ENCODE measurements at places on chromosomes 11 and 22. TPM values are rescaled to one million over a fixed set of nuclear protein-coding genes. Genes with fewer than 3 reads are reported as not detected.

The TMEM86A gene
- total RNA-seq: 16.7 TPM

The PNPLA5 gene
- total RNA-seq: not detected

DNA sequence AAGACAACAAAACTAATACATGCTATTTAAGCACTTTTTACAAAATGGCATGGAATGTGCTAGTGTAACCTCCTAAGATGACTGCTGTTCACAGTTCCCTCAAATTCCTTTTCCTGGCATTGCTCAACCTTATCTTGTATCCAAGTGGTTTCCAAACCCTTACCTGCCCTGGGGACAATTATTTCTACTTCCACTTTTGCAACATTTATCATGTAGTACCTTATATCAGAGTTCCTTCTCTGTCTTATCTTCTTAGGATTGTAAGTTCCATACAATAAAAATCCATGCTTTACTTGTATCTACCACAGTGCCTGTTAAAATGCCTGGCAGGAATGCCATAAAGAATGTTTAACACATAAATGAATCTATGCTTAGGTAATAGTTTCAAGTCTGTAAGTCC is 109.2 kb upstream of the MTMR2 start:
- DNase-seq: no peak

- peak; percentile 55 for DNase-seq
Measured at GRCh38 chr22:37525073-37525745, 6.0 kb upstream of the CARD10 start.

GRCh38 chr11:69280994-69281393 is 13.0 kb upstream of the MYEOV start:
- no peak for DNase-seq

GRCh38 chr11:65334696-65335295 is 1.1 kb downstream of the DPF2 start:
- DNase-seq: no peak

DNA sequence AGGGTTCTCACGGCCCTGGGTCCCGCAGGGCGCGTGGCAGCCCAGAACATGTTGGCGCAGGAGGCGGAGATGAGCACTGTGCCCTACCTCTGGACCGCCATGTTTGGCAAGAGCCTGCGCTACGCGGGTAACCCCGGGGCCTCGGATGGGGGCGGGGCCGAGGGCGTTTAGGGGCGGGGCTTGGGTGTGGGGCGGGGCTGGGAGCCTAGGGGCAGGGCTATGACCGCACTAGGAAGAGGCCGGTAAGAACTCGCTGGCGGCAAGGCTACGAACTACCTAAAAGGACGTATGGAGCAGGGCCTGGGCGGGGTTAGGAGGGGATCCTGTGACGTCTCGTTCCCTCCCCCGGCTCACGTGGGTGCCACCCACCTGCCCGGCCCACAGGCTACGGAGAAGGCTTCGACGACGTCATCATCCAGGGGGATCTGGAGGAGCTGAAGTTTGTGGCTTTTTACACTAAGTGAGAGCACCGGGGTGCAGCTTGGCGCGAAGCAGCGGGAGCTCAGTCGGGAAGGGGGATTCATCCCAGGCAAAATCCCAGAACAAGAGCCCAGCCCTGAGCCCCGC is 2.8 kb upstream of the LZTR1 start:
- peak; percentile 77 for DNase-seq

- no peak for DNase-seq
Measured at GRCh38 chr11:8281266-8281665, 17.6 kb upstream of the LMO1 start.

DNA sequence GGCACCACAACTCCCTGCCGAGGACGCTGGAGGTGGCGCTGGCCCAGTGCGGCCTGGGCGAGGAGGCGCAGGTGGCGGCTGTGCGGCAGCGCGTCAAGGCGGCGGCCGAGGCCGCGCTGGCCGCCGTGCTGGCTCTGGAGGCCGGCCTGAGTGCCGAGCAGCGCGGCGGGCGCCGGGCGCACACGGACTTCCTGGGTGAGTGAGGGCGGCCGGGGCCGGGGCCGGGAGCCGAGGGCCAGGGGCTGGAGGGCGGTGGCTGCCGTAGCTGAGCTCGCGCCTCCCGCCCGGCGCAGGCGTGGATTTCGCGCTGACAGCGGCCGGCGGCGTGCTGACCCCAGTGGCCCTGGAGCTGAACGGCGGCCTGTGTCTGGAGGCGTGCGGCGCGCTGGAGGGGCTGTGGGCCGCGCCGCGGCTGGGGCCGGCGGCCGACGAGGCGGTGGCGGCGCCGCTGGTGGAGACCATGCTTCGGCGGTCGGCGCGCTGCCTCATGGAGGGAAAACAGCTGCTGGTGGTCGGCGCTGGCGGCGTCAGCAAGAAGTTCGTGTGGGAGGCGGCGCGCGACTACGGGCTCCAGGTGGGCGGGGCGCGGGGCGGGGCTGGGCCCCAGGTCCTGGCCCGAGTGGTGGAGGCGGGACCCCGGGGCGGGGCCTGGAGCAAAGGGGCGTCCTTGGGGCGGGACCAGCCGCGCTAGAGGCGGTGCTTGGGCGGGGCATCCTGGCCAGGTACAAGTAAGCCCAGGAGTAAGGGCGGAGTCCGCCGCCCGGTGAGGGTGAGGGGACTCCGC is 5.4 kb downstream of the CARNS1 start:
- peak; percentile 96 for DNase-seq

Measured in breast epithelium (tissue), 4 donors.